NCI-H1417 treated with DMSO at 0.1 percent for 48 hours (cell line): ENCODE measurements at places on chromosomes 11 and 22.
A peak's percentile ranks its signal among the peaks of the same experiment; 100 is the strongest.

DNA sequence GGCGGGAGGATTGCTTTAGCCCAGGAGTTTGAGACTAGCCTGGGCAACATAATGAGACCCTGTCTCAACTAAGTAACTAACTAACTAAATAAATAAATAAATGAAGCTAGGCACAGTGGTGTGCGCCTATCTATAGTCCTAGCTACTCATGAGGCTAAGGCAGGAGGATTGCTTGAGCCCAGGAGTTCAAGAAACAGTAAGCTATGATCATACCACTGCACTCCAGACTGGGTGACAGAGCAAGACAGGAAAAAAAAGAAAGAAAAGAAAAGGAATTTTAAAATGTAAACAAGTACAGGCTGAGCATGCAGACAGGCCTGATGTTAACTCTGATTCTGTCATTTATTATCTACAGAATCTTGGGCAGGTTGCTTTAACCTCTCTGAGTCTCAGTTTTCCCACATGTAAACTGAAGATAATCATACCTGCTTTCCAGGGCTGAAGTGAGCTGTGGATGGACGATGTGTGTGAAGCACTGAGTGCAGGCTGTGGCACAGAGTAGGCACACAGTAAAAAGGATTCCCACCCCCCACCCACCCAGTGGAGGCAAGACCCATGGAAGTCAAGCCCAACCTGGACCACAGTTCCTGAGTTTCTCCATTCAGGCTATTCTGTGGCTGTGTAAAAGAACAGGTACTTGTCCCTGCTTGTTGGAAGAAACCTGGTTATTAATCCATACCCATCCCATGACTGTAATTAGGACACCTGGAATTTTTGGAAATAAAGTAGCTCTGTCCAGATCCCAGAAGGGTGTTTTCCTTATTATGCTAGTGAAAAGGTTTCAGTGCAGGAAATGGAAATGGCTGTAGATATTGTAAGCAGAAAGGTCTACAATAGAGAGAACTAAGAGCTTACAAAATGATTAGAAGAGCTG, 18.7 kb upstream of the SCUBE2 start:
- DNase-seq = no peak

DNA sequence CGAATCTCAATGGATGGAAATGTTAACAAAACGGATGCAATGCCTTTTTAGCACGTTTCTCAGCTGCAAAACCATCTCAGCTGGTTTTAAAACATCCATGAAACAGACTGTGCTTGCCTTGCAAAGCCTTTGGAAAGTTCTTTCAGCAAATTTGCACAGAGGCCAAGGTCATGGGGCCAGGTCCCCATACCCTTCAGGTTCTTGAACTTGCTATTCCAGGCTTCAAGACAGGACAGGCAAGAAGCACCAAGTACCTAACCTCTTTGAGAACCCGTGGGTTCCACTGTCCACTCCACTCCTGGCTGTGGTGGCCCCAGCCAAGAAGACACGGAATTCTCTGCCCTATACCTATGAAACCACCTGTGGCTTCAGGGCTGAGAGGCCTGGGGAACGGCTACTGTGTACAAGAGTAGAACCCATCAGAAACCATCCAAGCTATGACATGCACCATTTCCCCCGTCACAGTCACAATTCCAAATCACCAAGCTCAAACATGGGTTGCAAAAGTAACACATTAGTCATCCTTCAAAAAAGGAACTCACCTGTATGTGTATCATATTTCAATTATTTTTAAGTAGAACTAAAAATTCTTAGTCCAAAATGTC, 17.0 kb downstream of the TNKS1BP1 start:
- DNase-seq = no peak

GRCh38 chr11:86511086-86511551, 136.4 kb downstream of the CCDC81 start:
- no peak for DNase-seq

DNA sequence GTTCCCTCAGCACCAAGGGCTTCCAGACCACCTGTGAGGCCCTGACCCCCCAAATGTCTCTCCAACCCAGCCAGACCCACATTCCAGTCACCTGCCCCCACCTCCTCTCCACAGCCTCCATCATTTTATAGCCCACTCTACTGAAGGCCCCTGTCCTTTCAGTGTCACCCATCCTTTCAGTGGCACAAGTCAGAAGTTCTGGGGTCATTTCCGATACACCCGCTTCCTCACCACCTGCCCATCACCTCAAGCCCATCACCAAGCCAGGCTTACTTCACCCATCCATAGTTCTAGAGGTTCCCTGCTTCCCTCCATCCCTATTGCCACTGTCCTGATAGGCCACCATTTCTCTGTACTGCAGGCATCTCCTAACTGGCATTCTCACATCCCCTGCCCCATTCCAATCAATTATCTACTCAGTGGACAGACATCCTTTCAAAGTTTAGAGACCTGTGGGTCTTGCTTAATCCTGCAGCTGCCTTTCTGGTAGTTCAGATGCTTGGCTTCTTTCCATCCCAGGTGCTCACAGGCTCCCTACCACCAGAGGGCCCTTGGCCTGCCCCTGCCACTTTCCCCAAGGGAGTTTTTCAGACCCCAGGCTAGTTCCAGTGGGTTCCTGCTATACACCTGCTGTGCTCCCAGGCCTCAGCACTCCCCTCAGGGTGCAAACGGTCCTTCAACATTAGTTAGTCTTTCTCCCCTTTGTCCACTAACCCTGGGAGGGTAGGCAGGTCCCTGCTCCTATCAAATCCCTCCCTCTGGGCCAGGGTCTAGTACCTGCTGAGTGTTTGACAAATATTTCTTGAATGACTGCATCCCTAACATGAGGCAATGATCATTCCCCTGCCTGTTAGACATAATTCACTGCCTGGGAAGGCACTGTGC, 7.6 kb downstream of the KCNQ1OT1 start:
- no peak for DNase-seq

- no peak for DNase-seq
Measured at GRCh38 chr11:36090356-36091109, 146.7 kb downstream of the LDLRAD3 start.

DNA sequence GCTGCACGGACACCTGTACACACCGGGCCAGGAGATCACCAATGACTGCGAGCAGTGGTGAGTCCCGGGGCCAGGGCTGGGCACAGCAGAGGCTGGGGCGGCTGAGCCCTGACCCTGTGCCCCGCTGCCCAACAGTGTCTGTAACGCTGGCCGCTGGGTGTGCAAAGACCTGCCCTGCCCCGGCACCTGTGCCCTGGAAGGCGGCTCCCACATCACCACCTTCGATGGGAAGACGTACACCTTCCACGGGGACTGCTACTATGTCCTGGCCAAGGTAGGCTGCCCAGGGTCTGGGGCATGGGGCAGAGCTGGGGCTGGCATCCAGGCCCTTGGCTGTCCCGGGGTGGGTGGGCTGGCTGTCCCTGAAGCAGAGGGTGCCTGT, 7.7 kb downstream of the MUC2 start:
- no peak for DNase-seq

DNA sequence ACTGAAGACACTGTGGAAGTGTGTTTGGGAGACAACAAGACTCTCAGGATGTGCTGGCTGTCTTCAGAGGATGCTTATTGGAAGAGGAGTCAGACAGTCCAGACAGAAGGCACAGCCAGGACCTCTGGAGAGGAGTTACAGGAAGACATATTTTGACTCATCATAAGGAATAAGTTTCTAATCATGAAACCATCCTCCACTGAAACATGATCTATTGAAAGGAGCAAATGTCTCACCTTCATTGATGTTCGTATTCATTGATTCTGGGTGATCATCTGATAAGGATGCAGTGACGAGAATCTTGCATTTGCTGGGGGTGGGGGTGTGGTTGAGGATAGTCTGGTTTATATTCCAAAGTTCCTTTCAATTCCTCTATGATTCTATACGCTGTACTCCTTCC, 2.5 kb upstream of the CXCR5 start:
- no peak for DNase-seq

- no peak for DNase-seq
Measured at GRCh38 chr11:33545931-33546330, 154.7 kb downstream of the C11orf91 start.

- no peak for DNase-seq
Measured at GRCh38 chr11:104663190-104664140, 234.8 kb downstream of the CASP12 start.

GRCh38 chr11:66867425-66868040, 10.7 kb downstream of the LRFN4 start:
- DNase-seq = no peak

DNA sequence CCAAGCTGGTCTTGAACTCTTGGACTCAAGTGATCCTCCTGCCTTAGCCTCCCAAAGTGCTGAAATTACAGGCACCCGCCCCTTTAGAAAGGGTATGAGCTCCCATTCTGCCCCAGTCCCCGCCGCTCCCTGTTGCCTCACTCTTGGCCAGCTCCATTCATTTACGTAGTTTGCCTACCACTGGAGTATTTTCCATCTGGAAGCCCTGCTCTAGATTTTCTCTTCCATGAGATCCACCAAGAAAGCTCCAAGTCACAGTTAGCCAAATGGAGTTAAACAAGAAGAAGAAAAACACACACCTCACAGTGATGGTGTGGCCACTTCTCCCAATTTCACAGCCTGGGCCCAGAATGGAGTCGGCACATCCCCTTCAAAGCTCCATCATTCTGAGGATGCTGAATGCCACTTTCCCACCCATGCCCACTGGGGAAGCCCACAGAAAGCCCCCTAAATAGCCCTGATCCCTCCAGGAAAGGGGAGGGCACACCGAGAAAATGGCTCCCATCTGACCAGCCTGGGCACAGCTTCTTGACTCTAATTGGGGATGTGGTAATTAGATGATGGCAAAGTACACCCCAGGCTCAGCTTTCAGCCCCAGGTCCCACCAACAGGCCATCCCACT, 381.2 kb downstream of the MN1 start:
- DNase-seq = no peak

GRCh38 chr22:49333206-49333605, 494.5 kb downstream of the BRD1 start:
- no peak for DNase-seq

DNA sequence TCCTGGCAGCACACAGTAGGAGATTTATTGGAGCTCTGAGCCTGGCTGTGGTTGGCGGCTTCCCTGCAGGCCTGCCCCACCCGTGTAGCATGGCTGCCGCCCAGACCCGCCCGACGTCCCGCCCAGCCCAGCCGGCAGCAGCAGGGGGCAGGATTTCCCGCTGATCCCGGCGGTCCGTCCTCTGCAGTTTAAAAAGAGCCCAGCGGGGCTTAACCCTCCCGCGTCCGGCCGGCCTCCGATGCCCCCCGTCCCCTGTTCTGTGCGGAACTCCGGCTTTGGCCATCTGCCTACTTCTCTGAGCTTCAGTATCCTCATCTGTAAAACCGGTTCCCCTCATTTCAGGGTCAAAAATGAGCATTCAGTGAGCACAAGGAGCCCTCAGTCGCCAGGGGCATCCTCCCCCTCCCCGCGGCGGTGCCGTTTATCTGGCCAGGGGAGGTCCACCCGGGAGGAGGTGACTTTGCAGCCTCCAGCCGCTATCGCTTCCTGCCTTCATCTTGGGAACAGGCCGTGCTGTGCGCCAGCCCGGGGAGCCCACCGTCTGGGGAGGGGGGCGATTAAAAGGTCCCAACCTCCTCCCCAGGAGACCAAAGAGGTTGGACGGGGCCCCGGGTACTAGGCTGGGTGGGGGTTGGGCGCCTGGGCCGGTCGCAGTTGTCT, at the start of gene GAS2L1:
TSS of gene GAS2L1 (plus strand) at position 476 of the 660 bp plus-strand sequence. CDS start 1,456 bp downstream, outside the sequence.
- no peak for DNase-seq

- peak; percentile 30 for DNase-seq
Measured at GRCh38 chr11:8192016-8192895, 23.4 kb upstream of the RIC3 start.

DNA sequence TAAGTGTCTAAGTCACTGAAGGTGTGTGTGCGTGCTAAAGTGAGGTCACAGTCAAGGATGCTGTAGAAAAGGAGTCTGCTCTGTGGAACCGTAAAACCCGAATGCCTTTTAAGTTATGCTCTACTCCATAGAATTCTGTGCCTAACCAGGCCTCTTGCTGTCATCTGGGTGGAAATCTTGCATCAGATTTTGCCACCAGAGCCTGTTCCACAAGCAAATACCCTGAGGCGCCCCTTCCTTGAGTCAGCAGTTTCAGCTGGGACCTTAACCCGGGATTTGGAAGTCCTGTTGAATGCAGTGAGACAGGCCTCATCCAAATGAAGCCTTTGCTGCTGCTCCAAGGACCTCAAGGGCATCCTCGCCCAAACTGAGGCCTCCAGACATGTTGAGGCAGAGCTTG, 109.8 kb downstream of the WNT11 start:
- DNase-seq = no peak

GRCh38 chr11:64231546-64231945, 1.2 kb downstream of the DNAJC4 start:
- DNase-seq = no peak

GRCh38 chr11:68531129-68531693, 70.7 kb downstream of the PPP6R3 start:
- no peak for DNase-seq

- DNase-seq = no peak
Measured at GRCh38 chr22:49673048-49673447, 154.6 kb downstream of the BRD1 start.

GRCh38 chr11:86087256-86087655, 18.4 kb upstream of the PICALM start:
- DNase-seq = no peak

DNA sequence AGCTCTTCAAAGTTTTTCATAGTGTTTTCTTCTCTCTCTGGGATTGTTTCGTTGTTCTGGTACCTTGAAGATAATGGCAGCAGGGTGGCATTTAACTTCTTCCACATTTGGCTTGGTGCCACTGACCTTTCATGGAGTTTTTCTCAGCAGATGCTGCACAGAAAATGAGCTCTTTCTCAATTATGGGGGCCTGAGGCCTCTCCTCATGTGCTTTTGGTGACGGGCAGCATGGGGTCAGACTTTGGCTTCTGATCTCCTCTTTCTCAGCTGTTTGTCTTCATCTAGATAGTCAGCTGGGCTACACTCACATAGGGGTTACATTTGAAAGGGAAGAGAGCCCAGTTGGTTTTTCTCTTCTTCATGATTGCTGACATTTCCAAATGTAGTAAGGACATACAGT, 76.3 kb downstream of the FAT3 start:
- no peak for DNase-seq

- no peak for DNase-seq
Measured at GRCh38 chr11:65381716-65382032, 772 bp downstream of the SLC25A45 start.

- DNase-seq = no peak
Measured at GRCh38 chr11:96085319-96085930, 161.5 kb upstream of the MTMR2 start.

DNA sequence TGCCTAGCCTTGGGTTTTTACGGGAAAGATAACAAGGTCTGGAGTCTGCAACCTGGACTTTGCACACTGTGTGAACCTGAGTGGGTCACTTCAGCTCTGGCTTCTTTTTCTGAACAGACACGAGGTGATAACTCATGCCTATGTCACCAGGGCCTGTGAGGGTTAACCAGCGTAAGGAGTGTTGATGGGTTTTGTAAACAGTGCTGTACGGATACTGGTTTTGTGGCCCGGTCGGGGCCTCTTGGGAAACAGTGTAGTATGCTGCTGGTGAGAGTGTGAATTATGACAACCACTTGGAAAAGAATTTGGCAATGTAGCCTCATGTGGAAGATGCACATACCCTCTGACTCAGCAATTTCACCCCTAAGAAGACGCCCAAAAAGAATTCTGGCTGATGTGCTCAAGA, 266.8 kb downstream of the MN1 start:
- DNase-seq = no peak

GRCh38 chr11:35663408-35663702, 780 bp downstream of the TRIM44 start:
- DNase-seq = no peak
